ENCODE measurements at places on chromosomes 3 and 15. TPM values are rescaled to one million over a fixed set of nuclear protein-coding genes. Genes with fewer than 3 reads are reported as not detected.

Gene SLC12A8
- 4.4 TPM for total RNA-seq

Gene HCN4
- 2.2 TPM for total RNA-seq

- DNase-seq, result peak; percentile 38
Measured at GRCh38 chr3:39141171-39141995, 12.0 kb downstream of the CSRNP1 start.

Gene FEZF2
- not detected for total RNA-seq

Gene SERPINI2
- total RNA-seq, result 0.32 TPM

DNA sequence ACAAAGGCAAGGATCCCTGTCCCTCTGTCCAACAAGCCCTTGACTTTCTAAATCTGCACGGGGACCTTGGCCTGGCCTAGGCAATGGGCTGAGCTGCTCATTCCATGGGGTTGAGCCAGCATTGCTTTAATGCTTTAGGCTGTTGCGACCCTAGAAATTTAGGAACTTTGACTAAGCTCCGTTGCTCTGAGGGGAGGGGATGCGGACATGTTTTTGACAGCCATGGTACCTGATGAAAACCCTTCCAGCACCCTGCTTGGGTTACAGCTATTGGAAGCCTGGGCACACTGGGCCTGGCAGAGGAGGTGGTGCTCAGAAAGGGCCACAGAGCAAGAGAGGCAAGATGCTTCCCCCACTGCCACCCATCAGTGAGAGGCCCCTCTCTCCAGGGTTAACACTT, 37.1 kb downstream of the SYNM start:
- DNase-seq, result no peak

Gene CLEC3B
- not detected for total RNA-seq

GRCh38 chr3:134407239-134407625, 33.0 kb upstream of the AMOTL2 start:
- no peak for DNase-seq

Gene ENTPD3
- total RNA-seq, result 0.53 TPM

All from astrocyte (in vitro differentiated cells and primary cell).